ENCODE measurements at places on chromosomes 11 and 22.
A peak's percentile ranks its signal among the peaks of the same experiment; 100 is the strongest.

GRCh38 chr22:44424867-44425693, 73.0 kb downstream of the RTL6 start:
- DNase-seq = peak; percentile 36

DNA sequence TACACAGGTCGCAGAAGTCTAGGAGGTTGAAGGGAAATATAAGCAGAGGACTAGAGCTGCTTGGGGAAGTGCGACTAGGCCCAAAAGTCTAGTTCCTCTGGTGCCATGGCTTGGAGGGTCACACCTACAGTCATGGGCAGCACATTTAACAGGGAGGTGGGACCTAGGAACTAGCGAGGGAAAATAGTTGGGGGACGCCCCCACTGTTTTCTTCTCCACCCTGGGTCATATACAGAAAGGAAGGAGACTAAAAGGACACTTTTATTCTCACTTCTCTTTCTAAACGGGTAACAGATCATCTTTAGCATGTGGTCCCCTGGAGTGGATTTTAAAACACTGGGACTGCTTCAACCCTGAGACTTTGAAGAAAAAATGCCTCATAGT, 16.6 kb downstream of the APIP start:
- no peak for DNase-seq

DNA sequence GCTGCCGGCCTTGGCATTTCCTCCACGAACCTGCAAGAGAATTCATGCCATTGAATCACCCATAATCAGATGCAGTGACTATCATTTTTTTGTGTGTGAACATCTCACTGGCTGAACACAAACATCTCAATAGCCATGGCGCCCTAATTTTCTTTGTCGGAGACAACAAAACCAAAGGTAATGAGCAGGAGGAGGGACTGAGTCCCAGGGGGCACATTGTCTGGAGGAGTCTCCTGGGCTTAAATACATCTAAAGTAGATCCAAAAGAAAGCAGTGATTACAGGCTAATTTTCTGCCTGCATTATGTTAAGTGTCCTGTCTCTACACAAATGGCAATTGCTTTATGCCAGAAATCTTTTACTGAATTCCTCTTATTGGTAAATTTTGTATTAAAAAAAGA, 113.5 kb downstream of the NTM start:
- DNase-seq = no peak

- no peak for DNase-seq
These were observed 6.8 kb downstream of the CABP7 start for GRCh38 chr22:29726512-29727130.

DNA sequence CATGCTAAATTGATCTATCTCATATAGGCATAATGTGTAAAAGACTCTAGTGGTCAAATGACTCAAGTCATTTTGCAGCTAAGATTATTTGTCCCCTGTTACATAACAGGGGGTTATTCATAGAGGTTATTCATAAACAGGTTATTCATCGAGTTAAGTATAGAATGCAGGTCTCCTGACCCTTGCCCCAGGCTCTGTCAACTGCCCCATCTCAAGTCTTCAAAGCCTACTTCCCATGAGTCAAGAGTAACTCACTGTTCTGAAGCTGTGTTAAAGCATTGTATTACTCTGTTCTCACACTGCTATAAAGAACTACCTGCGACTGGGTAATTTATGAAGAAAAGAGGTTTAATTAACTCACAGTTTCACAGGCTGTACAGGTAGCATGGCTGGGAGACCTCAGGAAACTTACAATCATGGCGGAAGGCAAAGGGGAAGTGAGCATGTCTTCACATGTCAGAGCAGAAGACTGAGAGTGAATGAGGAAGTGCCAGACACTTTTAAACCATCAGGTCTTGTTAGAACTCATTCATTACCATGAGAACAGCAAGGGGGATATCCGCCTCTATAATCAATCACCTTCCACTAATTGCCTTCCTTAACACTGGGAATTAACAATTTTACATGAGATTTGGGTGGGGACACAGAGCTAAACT, 226.2 kb upstream of the BLID start:
- no peak for DNase-seq

- peak; percentile 95 for DNase-seq
These were observed 2.8 kb upstream of the CDKN1C start for GRCh38 chr11:2888266-2888968.

GRCh38 chr11:87809256-87809655, 366.0 kb downstream of the RAB38 start:
- DNase-seq = no peak

DNA sequence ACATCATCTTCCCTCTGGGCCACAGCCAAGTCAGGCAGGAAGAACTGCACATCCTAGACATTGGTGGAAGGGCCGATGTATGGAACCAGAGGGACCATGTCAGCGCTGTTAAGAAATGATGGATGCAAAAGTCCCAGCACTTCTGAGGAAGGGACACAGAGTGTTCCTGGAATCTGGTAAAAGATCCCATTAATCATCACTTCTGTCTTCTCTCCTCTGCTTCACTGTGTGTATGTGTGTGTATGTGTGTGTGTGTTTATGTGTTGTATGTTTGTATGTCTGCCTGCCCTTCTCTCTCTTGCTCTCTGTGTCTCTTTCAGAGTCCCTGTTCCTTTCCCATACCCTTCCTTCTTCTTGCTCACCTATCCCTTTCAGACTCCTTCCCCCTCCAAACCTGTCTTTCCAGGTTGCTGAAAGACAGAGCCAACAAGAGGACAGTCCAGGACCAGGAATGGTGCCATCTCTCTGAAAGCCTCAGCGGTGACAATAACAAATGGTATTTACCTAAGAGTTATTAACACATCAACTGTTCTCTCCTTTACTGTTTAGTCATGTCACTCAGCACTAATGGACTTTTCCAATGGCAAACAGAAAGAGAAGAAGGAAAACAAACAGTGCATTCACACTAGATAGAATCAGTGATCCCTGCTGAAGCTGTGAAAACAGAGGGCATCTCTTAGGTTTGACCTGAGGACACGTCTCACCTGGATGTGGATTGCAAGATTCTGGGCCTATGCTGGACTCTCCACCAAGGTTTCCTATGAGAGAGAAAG, 47.1 kb downstream of the EHF start:
- no peak for DNase-seq

DNA sequence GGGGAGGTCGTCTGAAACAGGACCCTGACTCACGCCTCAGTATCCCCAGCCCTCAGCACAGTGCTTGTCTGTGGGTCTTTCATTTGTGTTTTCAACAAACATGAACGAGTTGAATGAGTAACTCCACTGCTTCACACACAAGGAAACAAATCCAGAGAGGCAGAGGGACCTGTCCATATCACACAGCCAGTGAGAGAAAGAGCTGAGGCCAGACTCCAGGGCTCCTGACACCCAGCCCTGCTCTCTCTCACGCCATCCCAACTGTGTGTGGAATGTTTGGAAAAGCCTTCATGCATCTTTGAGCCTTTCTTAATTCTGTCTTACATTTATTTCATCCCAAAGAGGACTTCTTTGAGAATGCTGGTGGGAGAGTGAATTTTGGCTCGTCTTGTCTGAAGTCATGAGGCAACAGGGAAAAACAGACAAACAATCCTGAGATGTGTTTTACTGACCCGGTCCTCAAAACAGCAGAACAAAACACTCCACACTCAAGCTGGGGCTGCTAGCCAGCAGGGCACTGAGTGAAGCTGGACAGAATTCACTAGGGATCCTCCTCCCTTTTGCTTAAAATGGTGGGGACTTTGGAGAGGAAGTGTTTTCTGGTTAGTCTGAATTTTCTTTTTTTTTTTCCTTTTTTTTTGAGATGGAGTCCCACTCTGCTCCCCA, 19.7 kb upstream of the ALG8 start:
- no peak for DNase-seq

GRCh38 chr11:120233207-120233803, 6.6 kb upstream of the POU2F3 start:
- DNase-seq = no peak

DNA sequence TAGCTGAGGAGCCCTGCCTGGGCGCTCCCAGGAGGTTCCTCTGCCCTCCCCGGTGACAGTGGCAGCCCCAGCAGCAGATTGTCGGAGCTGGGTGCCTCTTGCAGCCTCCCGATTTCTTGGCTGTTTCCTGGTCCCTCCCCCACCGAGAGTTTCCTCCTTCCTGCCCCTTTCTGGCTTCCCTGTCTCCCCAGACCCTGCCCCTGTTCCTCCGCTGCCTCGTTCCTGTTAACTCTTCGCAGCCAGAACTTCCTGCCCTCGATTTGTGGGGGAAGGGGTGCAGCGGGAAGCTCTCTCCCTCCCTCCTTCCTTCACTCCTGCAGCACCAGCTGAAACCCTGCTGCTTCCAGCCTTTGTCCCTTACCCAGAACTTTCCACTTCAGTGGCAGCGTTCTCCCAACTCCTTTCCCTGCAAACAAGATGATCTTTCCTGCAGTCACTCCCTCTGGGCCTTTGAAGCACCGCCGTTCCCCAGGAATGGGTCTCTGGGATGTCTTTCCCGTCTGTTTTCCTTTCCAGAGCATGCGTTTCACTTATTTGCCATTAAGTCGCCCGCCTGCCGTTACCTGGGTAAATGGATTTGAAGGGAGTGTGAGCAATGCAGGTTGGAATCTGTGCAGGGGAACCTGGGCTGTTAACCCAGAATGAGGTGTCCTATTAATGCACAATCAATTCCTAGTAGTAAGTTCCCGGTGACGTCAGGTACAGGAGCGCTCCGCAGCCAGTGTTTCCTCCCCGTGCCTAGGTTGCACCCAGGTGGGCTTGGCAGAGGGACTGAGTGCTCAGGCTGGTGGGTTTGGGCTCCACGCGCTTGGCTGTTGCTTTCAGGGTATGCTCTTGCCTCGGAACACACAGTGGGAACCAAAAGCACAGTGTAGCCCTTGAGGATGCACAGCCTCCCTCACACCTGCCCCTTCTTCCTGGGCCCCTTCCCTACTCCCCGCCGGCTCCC, 4.3 kb downstream of the GRK2 start:
- no peak for DNase-seq

DNA sequence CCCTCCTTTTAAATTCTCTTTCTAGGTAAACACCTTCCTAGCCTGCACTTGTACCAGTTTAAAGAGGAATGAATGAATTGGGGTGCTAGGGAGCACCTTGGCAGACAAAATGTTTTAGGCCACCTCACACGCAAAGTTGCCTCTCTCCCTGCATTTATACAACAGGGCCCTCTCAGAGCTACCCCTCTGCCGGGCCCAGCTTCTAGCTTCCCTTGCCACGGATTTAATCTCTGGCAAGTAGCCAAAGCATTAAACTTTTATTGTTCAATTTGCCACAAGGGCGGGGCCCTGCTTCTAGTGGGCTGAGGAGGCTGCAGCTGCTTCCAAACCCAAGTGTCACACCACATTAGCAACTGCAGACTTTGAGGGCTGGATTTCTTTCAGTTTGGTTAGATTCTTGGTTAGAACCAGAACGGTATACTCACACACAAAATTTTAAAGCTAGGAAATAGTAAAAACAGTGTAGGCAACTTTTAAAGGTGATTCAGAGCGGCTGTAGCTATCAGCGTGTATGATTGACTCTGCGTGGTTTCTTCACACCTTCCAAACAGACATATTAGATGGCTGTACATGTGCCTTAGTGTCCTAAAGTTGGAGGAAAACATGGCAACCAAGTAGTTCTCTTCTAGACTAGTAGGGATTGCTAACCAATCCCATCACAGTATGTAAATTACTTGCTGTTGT, 6.5 kb downstream of the KREMEN1 start:
- DNase-seq = no peak

DNA sequence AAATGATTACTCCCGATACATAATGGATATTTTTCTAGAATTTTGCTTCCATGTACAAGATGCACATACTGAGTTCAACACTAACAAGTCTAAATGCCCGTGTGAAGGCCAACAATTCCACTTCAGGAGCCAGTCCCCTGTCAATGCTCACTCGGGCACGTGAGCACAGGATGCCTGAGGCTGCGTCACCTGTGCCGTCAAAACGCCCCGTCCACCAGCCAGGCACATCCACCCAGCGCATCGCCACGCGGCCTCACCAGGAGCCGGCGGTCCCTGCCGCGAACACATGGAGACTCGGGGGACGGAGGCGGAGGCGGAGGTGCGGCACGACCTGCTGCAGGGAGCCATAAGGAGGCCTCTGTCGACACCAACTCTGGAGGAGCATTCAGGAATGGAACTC, 9.8 kb downstream of the TOLLIP start:
- no peak for DNase-seq

GRCh38 chr11:128595775-128596174, 8.4 kb upstream of the ETS1 start:
- DNase-seq = no peak

- DNase-seq = no peak
These were observed 143.5 kb upstream of the PLET1 start for GRCh38 chr11:112404112-112404511.

GRCh38 chr11:110629594-110629993, 82.6 kb downstream of the ARHGAP20 start:
- DNase-seq = no peak

- peak; percentile 64 for DNase-seq
These were observed 42.2 kb downstream of the TMEM123 start for GRCh38 chr11:102410382-102410784.

DNA sequence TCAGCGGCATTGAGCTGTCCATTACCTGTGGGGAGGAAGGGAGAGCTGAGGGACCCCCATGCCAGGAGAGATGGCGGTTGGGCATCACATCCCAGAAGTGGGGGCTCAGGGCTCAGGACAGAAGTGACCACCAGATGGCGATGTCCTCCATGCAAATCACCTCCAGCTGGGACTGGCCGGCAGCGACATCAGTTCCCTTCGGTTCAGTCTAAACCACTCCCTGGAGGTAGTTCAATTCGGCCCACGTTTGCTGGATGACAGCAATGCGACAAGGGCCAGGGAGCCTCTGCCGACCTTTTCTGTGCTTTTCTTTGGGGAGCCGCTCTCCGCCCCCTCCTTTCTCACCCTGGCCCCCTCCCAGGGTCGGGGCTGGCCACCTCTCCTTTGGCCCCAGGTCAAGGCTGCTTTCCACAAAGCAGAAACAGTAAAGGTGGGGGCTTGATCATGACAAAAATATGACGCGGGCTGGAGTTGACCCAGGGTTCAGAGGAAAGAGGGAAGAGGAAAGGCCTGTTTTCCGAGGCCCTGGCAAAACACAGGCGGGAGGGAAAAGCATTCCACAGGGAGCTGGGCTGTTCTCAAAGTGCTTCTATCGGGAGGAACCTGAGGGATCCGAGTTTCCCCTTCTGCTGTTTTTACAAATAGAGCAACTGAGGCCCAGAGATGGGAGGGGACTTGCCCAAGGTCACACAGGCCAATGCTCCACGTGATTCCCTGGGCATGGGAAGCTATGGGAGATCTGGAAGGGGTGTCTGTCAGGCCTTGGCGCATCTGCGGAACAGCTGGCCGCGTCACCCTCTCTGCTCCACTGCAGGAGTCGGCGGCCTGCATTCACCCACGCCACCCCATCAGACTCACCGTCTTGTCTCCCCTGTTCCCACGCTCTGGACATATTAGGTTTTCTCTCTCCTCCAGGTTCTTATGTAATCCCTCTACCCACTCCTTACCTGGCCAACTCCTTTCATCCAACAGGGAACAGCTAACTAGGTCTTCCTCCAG, 54.7 kb downstream of the FBXO7 start:
- DNase-seq = peak; percentile 89

DNA sequence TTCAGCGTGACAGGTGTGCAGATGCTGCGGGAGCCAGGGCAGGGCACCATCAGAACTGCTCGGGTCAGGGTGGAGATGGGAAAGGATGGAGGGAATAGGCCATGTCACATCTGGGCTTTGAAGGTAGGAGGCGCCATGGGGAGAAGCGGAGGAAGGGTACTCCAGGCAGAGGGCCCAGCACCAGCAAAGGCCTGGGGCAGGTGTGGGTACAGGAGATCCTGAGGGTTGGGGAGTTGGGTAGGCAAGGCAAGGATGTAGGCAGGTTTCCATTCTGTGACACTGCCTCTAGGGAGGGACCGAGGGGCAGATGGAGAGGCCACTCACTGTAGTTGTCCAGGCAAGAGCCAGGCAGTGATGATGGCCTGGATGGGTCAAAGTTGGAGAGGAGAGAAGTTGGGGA, 8.5 kb downstream of the EMID1 start:
- no peak for DNase-seq

- DNase-seq = no peak
These were observed 9.4 kb downstream of the SYTL2 start for GRCh38 chr11:85801527-85801926.

Measured in cardiac muscle cell (in vitro differentiated cells and primary cell).